Smooth muscle cell of the pulmonary artery (primary cell): ENCODE measurements at places on chromosomes 4 and X. TPM values are rescaled to one million over a fixed set of nuclear protein-coding genes. Genes with fewer than 3 reads are reported as not detected.

The TCP11X2 gene
- not detected in 2 replicates for total RNA-seq

The TCEANC gene
- total RNA-seq: 2.6 and 2.7 TPM in 2 replicates

The LDB2 gene
- total RNA-seq: 11.3 and 70.6 TPM in 2 replicates

The EXOC1L gene
- not detected in 2 replicates for total RNA-seq

The GSX2 gene
- total RNA-seq: not detected in 2 replicates

The FAM47E gene
- 0.59 and 1.2 TPM in 2 replicates for total RNA-seq

The RTL5 gene
- 5.3 and 7.2 TPM in 2 replicates for total RNA-seq

The ADAM29 gene
- total RNA-seq: not detected in 2 replicates

The MAGEA11 gene
- not detected in 2 replicates for total RNA-seq

The UCP1 gene
- not detected in 2 replicates for total RNA-seq

The ARMCX1 gene
- total RNA-seq: 40.6 and 51.0 TPM in 2 replicates

The RADX gene
- 1.4 and 4.2 TPM in 2 replicates for total RNA-seq

The BLTP1 gene
- total RNA-seq: 117 TPM in 2 replicates

The MAGEA8 gene
- total RNA-seq: not detected in 2 replicates

The CLDN22 gene
- total RNA-seq: under 0.01 TPM in 1 of 2 replicates, not detected in the other

The CRLF2 gene
- total RNA-seq: not detected in 2 replicates

The PPP1R2C gene
- total RNA-seq: not detected in 2 replicates

The TNIP3 gene
- total RNA-seq: 0.20 and 0.26 TPM in 2 replicates

The CENPVL1 gene
- total RNA-seq: not detected in 2 replicates

The SLC9B1 gene
- 0.76 and 2.0 TPM in 2 replicates for total RNA-seq

The MAGEA4 gene
- total RNA-seq: not detected in 2 replicates

The EMD gene
- total RNA-seq: 22.8 and 26.8 TPM in 2 replicates

The RASGEF1B gene
- total RNA-seq: 1.1 and 3.8 TPM in 2 replicates
